ENCODE measurements at places on chromosomes 16 and 17.

- no peak for DNase-seq
Measured at GRCh38 chr17:34254651-34255380, at the start of gene CCL2. Gene CCL2 (plus strand): TSS chr17:34255285. CDS start chr17:34255350, 65 bp downstream.

- DNase-seq = no peak
Measured at GRCh38 chr16:35425270-35425669, 1965.9 kb downstream of the TP53TG3F start.

DNA sequence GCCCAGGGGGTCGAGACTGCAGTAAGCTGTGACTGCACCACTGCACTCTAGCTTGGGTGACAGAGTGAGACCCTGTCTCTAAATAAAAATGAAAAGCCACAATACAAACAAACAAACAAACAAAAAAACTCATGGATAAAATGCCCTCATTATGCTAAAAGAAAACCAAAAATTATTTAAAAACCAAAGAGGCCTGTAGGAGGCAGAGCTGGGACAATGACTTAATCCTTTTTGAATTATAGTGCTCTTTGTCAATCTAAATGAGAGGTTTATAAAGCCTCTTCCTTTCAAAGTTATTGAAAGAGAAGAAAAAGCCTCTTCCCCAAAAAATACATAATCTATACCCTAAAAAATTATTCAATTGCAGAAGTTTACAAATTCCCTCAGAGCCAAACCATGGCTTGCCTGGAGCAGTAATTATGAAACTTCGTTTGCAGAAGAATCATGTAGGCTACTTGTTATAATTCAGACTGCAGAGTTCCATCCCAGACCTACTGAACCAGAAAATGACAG, 18.5 kb downstream of the CRLF3 start:
- DNase-seq = no peak

DNA sequence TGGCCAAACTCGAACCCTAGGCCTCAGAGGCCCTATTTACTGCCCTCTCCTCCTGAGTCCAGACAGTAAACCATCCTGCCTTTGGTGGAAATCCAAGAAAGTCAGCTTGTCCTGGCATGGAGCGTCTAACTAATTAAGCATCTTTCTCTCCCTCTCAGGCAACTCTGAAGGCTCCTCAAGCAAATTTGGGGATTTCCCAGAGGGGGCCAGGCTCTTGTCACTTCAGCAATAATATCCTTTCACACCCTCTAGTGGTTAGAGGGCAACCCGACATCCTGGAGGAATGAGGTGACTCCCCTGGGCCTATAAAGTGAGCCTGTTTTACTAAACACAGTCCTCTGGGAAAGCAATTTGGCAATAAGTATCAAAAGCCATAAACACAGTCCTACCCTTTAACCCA, 60.4 kb downstream of the NOG start:
- peak; percentile 53 for DNase-seq

GRCh38 chr16:82016964-82017363, 5.7 kb upstream of the SDR42E1 start:
- DNase-seq = no peak

DNA sequence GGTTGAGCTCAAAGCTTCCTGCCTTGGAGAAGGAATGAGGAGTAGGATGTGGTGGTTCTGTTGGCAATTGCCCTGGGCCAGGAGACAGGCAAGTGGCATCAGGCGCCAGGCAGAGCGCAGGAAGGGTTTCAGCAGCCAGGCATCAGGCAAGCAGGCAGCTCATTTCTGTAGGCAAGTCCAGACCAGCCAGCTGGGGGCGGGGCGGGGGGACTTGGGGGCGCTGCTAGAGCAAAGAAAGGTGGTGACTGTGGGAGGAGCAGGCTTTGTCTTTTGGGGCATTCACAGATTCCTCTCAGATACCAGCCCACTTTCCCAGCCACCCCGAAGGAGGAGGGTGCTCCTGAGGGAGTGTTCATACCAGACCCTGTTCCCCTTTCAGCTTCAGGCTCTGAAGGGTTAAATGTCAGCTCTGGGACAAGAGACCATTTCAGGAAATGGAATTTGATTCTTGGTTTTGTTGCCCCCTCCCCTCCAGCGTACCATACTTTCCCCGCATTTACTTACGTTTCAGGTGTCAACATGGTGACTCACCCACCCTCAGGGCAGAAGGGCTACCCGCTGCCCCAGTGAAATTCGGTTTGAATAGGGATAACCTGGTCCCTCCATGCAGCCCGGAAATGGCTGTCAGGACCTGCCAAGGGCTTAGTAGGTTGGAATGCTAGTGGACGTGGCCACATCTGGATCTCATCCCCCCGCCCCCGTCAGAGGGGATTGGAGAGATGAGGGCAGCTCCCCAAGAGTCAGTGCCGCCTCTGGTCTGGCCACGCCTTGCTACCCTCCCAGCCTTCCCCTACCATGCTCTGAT, 13.2 kb downstream of the NGFR start:
- no peak for DNase-seq

DNA sequence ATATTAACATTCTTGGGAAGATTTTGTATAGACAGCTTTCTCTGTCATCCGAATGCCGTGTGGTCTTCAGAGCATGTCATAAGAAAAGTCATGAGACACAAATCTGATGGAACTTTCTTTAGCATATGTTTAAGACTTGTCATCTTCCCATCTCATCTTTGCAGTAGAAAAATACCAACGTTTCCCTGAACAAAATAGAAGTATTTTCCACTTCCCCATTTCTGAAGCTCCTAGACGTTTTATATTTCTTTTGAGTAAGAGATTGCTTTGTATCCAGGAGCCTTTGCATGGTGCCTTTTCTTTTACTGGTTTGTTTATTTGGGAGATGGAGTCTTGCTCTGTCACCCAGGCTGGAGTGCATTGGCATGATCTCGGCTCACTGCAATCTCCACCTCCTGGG, 235.1 kb downstream of the PRKCA start:
- no peak for DNase-seq

GRCh38 chr16:54426553-54426849, 139.9 kb upstream of the IRX3 start:
- no peak for DNase-seq

- DNase-seq = no peak
Measured at GRCh38 chr16:2857451-2858244, at the start of gene PRSS22. Gene PRSS22 (minus strand): TSS chr16:2858170. CDS start chr16:2858104, 66 bp downstream.

Data from DND-41 (cell line).